Epithelial cell of prostate (primary cell): ENCODE measurements at places on chromosomes 13 and 19.

GRCh38 chr19:35822579-35822978 is 9.9 kb upstream of the PRODH2 start:
- no peak for DNase-seq

DNA sequence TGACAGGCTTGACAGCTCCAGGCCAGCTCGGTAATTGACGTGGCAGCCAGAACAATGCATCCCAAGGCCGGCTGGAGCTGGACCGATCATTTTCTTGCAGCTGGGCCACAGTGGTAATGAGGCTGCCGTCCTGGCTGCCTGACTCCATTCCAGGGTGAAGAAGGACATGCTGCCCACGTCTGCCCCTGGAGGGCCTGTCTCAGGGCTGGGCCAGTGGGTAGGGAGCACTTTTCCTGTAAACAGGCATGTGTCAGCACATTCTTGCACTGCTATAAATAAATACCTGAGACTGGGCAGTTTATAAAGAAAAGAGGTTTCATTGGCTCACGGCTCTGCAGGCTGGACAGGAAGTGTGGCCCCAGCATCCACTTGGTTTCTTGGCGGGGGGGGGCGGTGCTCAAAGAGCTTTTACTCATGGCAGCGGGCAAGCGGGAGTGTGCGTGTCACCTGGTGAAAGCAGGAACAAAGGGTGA is 38.1 kb upstream of the KCTD15 start:
- DNase-seq, result peak; percentile 54

DNA sequence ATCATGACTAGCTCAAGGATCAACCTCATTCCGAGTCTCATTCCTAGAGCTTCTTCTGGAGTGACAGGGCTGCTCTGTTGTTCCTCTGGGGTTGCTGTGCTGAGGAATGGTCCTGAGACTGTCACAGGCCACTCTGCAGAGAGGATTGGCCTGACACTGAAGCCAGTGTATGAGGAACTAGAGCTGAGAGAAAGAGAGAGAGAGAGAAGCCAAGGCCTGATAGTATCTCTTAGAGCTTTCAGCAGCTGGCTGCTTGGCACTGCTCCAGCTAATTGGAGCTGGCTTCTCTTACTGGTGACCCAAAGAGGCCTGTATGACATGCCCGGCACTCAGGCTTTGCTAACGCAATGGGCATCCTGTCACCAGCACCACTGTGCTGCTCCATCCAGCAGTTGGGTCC is 73.4 kb upstream of the FLT1 start:
- no peak for DNase-seq

- no peak for DNase-seq
These were observed 2.8 kb upstream of the ERFL start for GRCh38 chr19:41930926-41931592.

GRCh38 chr13:44104969-44105368 is 225.3 kb downstream of the LACC1 start:
- no peak for DNase-seq

- no peak for DNase-seq
These were observed 58.0 kb downstream of the TNFRSF19 start for GRCh38 chr13:23628250-23628649.

DNA sequence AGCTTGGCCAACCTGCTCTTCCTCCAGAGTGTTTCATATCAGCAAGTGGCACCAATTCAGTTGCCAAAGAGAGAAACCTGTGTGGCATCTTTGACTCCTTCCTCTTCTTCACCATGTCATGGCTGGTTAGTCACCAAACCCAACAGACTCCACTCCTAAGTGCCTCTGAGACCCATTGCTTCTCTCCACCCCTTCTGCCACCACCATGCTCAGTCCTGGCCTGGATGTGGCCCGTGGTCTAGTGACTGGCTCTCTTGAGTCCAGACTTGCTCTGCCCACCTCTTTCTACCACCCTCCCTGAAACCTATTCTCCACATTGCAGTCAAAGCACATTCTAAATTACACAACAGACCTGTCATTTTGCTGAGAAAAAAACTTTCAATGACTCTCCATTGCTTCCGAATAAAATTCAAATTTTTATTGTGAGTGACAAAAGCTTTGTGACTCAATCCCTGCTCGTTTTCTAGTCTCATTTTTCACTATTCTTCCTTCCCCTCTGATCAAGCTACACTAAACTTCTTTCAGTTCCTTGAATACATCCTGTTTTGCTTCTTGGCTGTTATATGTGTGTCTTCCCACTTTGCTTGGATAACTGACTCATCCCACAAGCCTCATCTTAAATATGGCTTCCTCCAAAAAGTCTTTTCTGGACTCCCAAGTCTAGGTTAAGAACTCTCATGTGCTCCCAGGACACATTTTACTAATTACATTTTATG is 12.0 kb upstream of the TNFSF11 start:
- no peak for DNase-seq

DNA sequence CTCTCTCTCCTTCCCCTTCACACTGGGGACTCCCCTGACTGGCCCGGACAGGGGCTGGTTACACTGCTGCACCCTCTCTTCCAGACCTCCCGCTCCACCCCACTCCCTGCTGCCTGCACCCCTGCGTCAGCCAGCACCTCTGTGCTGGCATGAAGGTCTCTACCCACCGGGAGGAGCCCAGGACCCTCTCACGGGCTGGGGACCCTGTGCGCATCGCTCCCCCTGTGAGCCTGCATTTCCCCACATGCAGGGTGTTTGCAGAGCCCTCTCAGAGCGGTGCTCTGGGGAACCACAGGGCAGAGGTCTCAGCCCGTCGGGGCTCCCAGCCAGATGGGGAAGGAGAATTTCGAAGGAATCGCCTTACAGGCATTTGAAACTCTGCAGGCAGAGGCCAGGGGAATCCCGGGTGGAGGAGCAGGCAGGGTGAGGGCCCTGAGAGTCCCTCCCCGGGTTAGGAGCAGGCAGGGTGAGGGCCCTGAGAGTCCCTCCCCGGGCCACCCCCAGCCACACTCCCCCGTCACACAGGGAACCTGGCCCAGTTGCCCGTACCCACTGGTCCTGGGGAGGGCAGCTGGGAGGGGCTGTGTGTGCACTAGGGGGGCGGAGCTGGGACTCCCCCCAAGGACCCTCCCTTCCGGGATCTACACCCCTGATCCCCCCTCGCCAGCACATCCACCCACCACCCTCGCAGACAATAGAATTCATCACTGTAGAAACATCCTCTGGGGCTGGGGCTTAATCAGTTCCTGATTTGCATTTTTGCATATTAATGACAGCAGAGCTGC is 16.3 kb upstream of the TCF3 start:
- DNase-seq, result no peak

- no peak for DNase-seq
These were observed 36.4 kb downstream of the COG3 start for GRCh38 chr13:45501175-45501526.

GRCh38 chr19:35106291-35106583 is 9.4 kb upstream of the FXYD3 start:
- DNase-seq, result no peak

DNA sequence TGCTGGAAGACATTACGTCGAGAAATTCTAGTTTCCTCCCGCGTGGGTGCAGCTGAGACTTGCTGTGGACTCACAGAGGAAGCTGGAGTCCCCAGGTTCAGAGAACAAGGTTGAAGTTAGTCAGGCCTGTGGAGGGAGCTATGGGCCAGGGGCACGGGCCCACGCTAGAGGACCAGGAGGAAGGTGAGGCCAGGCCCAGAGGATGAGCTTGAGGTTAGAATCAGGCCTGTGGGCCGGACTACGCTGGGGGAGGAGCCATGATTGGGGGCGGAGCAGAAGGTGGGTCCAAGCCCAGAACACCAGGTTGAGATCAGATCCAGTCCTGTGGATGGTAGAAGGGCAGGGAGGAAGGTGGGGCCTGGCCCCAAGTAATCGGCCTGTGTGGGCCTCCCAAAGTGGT is 32.6 kb downstream of the ZNF846 start:
- DNase-seq, result no peak

DNA sequence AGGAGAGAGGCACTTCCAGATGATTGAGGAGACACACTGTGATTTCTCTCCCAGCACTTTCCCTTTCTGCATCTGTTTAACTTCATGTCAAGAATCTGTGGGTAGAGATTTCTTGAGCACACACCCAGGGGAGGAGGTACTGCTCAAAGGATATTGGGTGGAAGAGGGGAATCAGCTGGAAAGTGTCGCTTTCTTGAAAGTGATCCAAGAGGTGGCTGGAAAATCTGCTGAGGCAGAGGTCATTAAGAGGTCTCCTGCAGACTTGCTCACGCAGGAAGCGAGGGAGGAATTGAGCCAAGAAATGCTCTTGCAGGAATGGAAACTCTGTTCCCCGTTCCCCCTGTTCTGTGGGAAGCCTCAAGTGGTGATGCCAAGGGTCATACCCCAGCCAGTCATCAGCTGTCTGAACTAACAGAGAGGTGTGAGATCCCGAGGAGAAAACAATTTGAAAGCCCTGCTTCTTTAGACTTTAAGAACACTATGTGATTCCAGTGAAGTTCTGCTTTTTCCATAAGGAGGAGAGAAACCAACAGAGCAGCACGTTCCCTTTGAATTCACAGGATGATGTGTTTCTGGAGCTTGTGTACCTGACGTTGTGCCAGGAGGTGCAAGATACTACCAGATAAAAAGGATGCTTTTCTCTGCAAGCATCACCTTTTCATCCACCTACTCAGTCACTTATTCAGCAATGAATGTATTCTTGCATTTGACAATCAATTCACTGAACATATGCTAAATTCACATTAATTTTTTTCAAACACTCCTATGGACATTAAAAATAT is 163.4 kb upstream of the GPR12 start:
- no peak for DNase-seq
